Activated CD4-positive, alpha-beta T cell treated with anti-CD3 and anti-CD28 coated beads for 48 hours (primary cell): ENCODE measurements at places on chromosomes 5 and 9.

DNA sequence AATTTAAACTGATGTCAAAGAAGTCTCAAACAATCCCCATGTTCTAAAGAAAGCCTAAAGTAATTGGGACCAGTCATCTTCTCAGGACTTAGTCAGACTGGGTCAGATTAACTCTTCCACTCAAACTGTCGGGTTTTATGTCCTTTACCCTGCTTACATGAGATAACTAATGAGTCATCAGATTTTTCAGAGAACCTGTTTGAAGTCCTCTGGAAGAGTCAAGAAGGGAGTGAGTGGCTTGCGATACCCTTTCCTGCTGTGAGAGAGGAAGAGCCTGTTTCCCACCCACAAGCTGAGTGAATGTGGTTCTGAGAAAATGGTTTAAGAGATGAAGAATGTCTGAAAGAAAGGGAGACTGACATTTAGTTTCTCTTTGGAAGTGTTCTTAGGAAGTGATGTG lies 1866.7 kb upstream of the C9orf72 start:
- no peak for DNase-seq

- no peak for DNase-seq
These were observed 152.8 kb upstream of the TRPC7 start for GRCh38 chr5:136518174-136518573.

DNA sequence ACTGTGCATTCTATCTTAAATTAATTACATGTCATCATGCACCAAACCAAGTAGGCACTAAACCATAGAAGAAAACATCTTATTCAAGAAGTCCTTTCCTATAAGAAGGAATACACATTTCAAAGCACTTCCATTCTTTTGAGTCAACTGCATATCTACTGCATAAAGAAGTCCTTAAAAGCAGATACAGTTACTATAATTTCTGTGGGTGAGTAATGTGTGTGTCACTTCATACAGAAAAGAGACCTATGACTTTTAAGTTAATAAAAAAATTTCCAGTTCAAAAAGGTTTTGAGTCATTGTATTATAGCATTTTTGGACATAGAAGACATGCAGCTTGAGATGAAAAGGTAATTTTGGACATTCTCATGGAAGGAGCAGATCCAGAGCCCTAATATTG lies 125.0 kb downstream of the DTWD2 start:
- DNase-seq, result no peak

- DNase-seq, result no peak
These were observed 34.5 kb upstream of the GLIS3 start for GRCh38 chr9:4334410-4334813.

- DNase-seq, result no peak
These were observed 28.7 kb downstream of the STRBP start for GRCh38 chr9:123239726-123240125.

GRCh38 chr9:80792726-80793125 lies 896.6 kb downstream of the TLE1 start:
- DNase-seq, result no peak
